ENCODE measurements at places on chromosomes 16 and 17. TPM values are rescaled to one million over a fixed set of nuclear protein-coding genes. Genes with fewer than 3 reads are reported as not detected.

Gene DPEP3
- 18.4 TPM for total RNA-seq

Gene PKMYT1
- 100 TPM for total RNA-seq

Gene CCDC200
- total RNA-seq: not detected

Gene TBX2
- not detected for total RNA-seq

Gene KRT34
- total RNA-seq: not detected

Gene SLC52A1
- total RNA-seq: 1.3 TPM

Gene NDUFAF8
- 21.5 TPM for total RNA-seq

Gene KRT9
- total RNA-seq: not detected

Gene ZMYND15
- not detected for total RNA-seq

Gene HP
- total RNA-seq: not detected

Gene CTF1
- total RNA-seq: 0.54 TPM

Gene ASIC2
- 2.1 TPM for total RNA-seq

Gene MT1E
- 31.0 TPM for total RNA-seq

Gene PRPSAP1
- total RNA-seq: 58.8 TPM

Gene KARS1
- total RNA-seq: 220 TPM

Gene TVP23A
- 4.5 TPM for total RNA-seq

Gene CSH2
- not detected for total RNA-seq

Gene PERCC1
- total RNA-seq: not detected

Gene SLC35G6
- not detected for total RNA-seq

Gene ABCA9
- not detected for total RNA-seq

Gene CACNA1G
- 3.6 TPM for total RNA-seq

Gene SLC5A2
- 0.66 TPM for total RNA-seq

Gene PDILT
- total RNA-seq: not detected

Gene RNF227
- total RNA-seq: 1.4 TPM

Gene OR2C1
- not detected for total RNA-seq

Gene ADAD2
- total RNA-seq: 1.5 TPM

Gene SNRNP25
- total RNA-seq: 34.4 TPM

Gene POLR3K
- total RNA-seq: 17.8 TPM

Gene GFOD2
- 27.5 TPM for total RNA-seq

Gene CACNG3
- 0.12 TPM for total RNA-seq
